ENCODE measurements at places on chromosomes 16 and 17. TPM values are rescaled to one million over a fixed set of nuclear protein-coding genes. Genes with fewer than 3 reads are reported as not detected.

Gene PITPNM3
- total RNA-seq, result 18.1 TPM

Gene PRR15L
- 26.6 TPM for total RNA-seq

Gene CA5A
- total RNA-seq, result not detected

GRCh38 chr16:85222155-85222863 is 110.0 kb upstream of the CIBAR2 start:
- DNase-seq, result no peak
- H3K27me3 ChIP-seq, result no peaks in the 10 kb centered on the region
- peaks cover 28% of the 10 kb centered on the region for H3K4me1 ChIP-seq
- no peak overlapping the region for H3K4me3 ChIP-seq

DNA sequence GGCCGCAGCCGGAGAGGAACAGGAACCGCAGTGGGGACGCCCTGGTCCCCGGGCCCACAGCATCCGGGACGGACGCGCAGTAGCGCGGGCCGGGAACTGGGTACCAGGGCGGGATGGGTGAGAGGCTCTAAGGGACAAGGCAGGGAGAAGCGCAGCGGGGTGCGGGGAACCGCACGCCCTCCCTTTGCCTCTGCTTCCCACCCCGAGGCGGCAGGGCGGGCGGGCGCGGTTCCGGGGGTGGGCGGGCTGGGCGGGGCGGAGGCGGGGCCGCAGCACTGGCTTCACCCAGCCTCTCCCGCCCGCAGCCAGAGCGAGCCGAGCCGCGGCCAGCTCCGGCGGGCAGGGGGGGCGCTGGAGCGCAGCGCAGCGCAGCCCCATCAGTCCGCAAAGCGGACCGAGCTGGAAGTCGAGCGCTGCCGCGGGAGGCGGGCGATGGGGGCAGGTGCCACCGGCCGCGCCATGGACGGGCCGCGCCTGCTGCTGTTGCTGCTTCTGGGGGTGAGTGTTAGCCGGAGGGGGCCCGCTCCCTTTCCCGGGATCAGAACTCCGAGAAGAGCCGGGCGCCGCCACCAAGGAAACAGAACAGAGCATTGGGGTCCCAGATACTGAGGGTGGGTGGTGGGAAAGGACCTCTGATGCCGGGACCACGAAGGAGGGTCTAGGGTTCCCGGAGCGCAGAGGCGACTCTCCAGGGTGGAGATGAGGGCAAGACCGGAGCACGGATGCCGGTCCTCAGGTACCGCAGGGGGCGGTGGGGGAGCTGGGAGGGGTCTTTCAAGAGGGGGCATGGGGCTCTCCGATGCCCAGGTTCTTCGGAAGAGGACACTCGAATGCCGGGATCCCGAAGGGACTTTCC is at the start of gene NGFR:
NGFR (plus strand) TSS at position 308 of the 856 bp plus-strand sequence; CDS start at position 433, 125 bp downstream.
- peaks cover 66% of the 10 kb centered on the region for H3K27me3 ChIP-seq
- no peak within 1 kb of the TSS for H3K27ac ChIP-seq
- H3K36me3 ChIP-seq, result no peaks in the 10 kb centered on the region

DNA sequence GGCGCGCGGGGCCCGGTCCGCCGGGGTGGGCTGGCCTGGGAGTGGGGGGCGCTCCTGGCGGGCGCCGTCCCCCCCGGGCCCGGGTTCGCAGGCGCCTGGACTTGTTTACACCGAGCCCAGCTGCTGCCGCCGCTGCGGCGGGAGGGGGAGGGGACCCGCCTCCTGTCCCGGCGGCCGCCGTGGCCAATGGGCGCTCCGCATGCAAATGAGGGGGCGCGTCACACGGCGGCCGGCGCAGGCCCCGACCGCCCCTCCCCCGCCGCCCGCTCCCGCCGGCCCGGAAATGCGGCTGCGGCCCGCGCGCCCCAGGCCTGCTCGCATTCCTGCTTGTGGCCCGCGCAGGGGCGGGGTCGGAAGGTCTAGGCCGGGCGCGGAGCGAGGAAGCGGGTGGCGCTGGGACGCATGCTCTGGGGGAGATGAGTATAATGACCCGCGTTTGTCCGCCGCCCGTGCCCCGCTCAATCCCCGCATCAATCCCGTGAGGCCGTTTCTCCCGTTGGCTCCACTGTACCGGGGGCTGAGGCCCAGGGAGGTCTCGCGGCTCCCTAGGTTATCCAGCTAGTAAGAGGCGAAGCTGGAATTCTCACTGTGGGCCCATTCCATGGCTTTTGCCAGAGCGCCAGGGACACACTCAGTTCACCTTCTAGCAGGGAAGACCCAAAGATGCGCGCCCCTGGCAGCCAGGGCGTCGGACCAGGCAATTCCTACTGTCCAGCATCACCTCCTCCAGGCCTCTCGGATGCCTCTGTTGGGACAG is at the start of gene YPEL3:
YPEL3 (minus strand) TSS at position 109 of the 757 bp plus-strand sequence. CDS start 731 bp downstream, outside the sequence.
- peak within 1 kb of the TSS; percentile 98 for H3K27ac ChIP-seq
- H3K27me3 ChIP-seq, result no peaks in the 10 kb centered on the region
- H3K4me3 ChIP-seq, result peak within 1 kb of the TSS; percentile 85
- H3K4me1 ChIP-seq, result peaks cover 42% of the 10 kb centered on the region

GRCh38 chr16:702341-702740 is 3.3 kb downstream of the FBXL16 start:
- peaks cover 97% of the 10 kb centered on the region for H3K27me3 ChIP-seq
- peaks cover 34% of the 10 kb centered on the region for H3K4me1 ChIP-seq
- H3K36me3 ChIP-seq, result no peaks in the 10 kb centered on the region
- no peak overlapping the region for H3K27ac ChIP-seq
